Dermis microvascular lymphatic vessel endothelial cell (primary cell): ENCODE measurements at places on chromosomes 7 and 10. TPM values are rescaled to one million over a fixed set of nuclear protein-coding genes. Genes with fewer than 3 reads are reported as not detected.

PLXDC2 gene
- total RNA-seq, result 1.9 and 17.1 TPM in 2 replicates

AMPH gene
- total RNA-seq, result 0.13 TPM in 1 of 2 replicates, not detected in the other

STEAP2 gene
- 0.13 and 0.64 TPM in 2 replicates for total RNA-seq

RBP3 gene
- not detected in 2 replicates for total RNA-seq

CLCN1 gene
- total RNA-seq, result not detected in 2 replicates

CYP2C19 gene
- total RNA-seq, result not detected in 2 replicates

TFR2 gene
- 0.13 and 0.26 TPM in 2 replicates for total RNA-seq

EVX1 gene
- not detected in 2 replicates for total RNA-seq

SDHAF3 gene
- 1.8 and 2.2 TPM in 2 replicates for total RNA-seq

MARCHF5 gene
- total RNA-seq, result 23.5 and 26.4 TPM in 2 replicates

C10orf62 gene
- total RNA-seq, result not detected in 2 replicates

STAG3 gene
- 0.13 and 0.38 TPM in 2 replicates for total RNA-seq

FGFBP3 gene
- total RNA-seq, result 0.13 and 0.51 TPM in 2 replicates
